ENCODE measurements at places on chromosomes 3 and 15.

DNA sequence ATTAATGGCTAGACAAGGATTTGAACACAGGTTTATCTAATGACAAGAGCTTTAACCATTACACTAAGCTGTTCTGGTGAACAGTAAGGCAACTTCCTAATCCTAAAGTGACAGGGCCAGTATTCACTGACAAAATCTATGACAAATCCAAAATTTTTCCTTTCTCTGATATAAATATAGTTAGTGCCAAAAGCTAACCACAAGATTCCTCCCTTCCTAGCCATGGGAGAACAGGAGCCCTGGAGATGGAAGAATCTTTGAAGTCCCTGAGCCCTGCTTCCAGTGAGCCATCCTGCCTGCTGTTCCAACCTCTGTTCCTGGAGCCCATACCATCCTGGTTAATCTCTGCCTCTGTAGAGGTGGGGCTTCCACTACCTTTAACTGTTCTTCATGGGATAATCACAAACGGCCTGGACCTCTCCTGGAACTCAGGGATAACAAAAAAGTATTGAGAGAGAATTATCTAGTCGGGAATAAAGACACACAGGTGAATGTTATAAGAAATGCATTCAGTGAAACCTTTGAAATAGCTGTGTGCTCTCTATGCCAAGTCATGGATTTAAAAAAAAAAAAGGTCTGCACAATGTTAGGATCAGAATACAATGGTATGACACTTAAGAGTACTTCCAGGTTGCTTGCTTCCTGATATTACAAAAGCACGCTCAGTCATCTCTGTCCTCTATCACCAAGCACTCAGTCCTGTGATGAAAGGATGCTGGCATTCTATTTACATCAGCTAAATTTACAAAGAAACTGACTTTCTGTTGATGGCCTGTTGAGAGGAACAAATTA, 235.8 kb downstream of the SUCLG2 start:
- no peak for DNase-seq

- DNase-seq: no peak
Observed at GRCh38 chr3:183962807-183963206, 54.9 kb downstream of the ABCC5 start.

- no peak for DNase-seq
Observed at GRCh38 chr15:89197503-89197971, 23.8 kb downstream of the RLBP1 start.

DNA sequence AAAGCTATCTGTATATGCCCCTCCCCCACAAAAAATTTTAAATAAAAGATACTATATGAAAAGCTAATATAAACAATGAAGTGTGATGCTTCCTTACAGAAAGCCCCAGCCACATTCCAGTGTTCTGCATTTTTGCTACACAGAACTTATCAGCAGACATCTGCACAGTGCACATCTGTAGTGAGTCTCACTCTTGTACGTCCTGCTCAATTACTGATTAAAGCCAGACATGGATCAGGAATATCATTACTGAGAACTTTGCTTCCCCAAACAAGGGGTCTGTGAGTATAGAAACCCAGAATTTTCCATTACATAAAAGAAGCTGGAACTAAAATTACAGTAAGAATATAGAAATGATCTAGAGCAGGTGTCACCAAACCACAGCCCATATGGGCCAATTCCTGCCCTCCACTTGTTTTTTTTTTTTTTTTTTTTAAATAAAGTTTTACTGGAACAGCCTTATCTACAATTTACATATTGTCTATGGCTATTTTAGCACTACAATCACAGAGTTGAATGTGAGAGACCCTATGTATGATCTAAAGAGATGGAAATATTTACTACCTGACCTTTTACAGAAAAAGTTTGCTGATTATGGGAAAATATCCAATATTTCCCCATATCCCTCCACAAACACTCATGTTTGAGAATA, 45.7 kb downstream of the UBP1 start:
- no peak for DNase-seq

- no peak for DNase-seq
Observed at GRCh38 chr3:172065527-172065926, 26.1 kb downstream of the FNDC3B start.

DNA sequence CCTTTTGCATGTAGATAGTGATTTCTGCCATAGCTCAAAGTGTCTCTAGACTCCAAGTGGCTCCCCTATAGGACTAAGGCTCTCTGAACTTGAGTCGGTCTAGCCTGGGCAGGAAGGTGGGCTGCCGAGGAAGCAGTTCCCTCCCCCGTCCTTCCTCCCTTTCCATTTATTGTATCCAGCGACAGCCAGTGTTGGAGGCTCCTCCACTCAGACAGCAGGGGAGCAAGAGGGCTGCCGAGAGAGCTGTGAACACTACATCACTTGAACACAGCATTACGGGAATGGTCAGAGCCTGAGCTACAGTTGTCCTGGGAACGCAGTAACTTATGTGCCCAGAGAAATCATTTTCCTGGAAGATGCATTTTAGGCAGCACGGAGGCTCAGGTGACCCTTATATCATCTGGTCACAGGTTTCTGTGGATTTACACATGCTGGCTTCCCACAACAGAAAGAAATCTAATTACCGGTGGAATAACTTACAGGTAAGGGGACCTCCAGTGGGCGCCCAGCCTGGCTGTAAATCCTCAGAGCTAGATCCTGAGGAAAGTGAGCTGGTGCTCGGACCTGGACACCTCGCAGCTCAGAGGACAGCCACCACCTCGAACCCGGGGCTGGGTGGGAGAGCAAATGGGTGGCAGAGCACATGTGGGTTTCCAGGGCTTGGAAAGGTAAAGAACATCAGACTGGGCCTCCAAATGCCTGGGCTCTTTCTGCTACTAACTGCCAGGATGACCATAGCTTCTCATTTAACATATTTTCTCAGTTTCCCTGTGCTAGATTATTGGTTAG, 197.1 kb downstream of the UACA start:
- no peak for DNase-seq

- no peak for DNase-seq
Observed at GRCh38 chr3:149395107-149396089, 17.9 kb upstream of the TM4SF1 start.

- no peak for DNase-seq
Observed at GRCh38 chr15:66953523-66954229, 111.7 kb upstream of the SMAD3 start.

- no peak for DNase-seq
Observed at GRCh38 chr15:44340410-44340809, 51.9 kb downstream of the GOLM2 start.

DNA sequence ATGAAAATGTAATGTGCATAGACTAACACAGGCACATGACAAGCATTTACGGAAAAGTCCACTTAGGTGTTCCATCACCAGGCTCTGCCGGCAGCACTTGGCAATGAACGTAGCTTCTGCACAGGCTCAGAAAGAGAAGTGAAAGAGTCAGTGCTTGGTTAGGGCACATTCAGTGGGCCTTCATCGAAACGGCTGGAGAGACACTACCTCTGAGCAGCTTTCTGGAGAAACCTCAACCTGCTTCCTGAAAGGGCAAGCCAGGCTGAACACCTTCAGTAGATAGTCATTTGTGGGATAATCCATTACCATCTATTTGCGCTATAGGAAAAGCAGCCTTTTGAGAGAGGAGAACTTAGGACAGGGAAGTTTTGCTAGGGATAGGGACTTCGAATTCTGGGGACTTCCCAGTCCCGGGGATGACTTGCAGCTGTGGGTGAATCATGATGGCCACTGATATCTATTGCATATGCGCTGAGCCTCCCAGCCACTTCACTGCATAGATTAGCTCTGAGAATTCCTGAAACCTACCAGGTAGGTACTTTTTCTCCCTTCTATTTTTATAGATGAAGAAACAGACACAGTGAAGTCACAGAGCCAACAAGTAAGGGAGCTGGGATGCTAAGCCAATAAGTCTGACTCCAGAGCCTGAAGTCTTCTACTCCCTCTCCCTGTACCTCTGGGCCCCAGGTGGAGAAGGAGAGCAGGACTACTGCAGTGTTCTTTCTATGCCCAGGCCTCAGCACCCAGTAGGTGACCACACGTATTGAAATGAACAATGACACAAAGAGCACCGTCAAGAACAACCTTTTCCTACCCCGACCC, 4.2 kb upstream of the SH2D7 start:
- no peak for DNase-seq

GRCh38 chr3:13717222-13717895, 162.5 kb downstream of the WNT7A start:
- DNase-seq: no peak

- DNase-seq: no peak
Observed at GRCh38 chr3:11034309-11034985, 41.9 kb downstream of the SLC6A1 start.

- no peak for DNase-seq
Observed at GRCh38 chr3:70245746-70246525, 66.5 kb downstream of the MDFIC2 start.

DNA sequence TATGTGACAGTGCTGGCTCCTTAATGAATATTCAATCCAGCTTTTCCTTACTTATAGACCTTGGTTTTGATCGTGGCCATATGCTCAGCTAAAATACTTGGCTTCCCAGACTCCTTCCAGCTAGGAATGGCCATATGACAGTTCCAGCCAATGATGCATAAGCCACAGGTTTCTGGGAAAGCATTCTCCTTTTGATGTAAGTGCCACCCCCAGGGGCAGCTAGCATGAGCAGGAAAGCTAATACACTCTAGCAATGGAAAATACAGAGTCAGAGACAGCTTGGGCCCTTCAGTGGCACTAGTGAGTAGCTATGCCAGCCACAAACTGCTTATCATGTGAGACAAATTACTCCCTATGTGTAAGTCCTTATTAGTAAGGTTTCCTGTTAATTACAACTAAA, 26.7 kb downstream of the TBC1D2B start:
- DNase-seq: no peak

- DNase-seq: no peak
Observed at GRCh38 chr3:22960105-22960984, 242.8 kb upstream of the UBE2E2 start.

GRCh38 chr15:25849157-25849921, 13.8 kb downstream of the ATP10A start:
- DNase-seq: no peak

DNA sequence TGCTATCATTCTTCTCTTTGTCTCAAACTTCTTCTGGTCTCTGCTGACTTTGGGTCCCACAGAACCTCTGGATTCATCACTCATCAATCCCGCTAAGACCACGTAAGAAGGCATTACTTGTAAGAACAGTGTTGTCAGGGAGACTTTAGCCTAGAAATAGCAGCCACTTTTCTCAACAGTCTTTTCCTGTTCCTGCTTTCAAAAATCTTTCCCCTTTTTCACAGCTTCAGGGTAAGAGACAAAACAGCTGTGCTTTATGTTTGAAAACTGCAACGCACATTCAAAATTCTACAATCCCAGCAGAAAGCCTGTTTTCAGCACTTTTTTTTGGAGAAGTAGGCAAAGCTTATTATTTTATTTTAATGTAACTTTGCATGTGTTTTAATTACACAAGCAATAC, 42.0 kb upstream of the FAM98B start:
- no peak for DNase-seq

- DNase-seq: no peak
Observed at GRCh38 chr3:193852901-193853300, 259.9 kb downstream of the OPA1 start.

GRCh38 chr3:193499136-193499770, 55.4 kb downstream of the ATP13A4 start:
- DNase-seq: no peak

- DNase-seq: no peak
Observed at GRCh38 chr3:14772533-14773138, 46.1 kb upstream of the FGD5 start.

DNA sequence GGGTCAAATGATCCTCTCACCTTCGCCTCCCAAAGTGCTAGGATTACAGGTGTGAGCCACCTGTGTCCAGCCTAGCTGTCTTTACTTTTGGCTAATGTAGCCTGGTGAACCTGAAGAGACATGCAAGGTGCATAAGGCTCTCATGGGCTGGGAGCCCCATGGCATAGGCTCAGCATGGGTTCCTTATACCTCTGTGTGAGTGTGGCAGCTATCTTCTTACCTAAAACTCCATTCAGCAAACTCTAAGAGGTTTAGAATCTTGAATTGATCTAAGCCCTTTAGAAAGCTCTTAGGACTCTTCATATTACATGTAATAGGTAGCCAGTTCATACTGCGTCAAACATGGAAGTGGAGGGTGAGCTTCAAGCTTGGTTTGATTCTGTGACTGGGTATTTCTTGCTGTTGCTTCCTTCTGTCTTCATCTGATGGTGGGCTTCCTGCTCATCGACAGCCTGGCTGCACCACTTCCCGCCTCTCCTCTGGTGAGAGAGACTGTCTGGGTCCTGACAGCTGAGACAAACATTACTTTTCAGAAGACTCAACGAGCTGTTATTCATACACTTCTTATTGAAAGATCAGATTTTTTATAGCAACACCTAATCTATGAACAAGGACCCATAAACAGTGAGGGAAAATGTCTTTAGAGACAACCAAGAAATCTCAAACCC, 19.2 kb upstream of the TKT start:
- DNase-seq: no peak

GRCh38 chr3:32706348-32707025, 21.5 kb downstream of the CNOT10 start:
- no peak for DNase-seq

GRCh38 chr3:182568261-182568660, 225.0 kb upstream of the ATP11B start:
- no peak for DNase-seq

GRCh38 chr15:95132774-95133173, 901.4 kb downstream of the MCTP2 start:
- DNase-seq: no peak

- DNase-seq: no peak
Observed at GRCh38 chr3:58604031-58604430, 26.8 kb upstream of the FAM107A start.

- DNase-seq: no peak
Observed at GRCh38 chr3:146577662-146578061, 27.5 kb downstream of the PLSCR5 start.

GRCh38 chr3:4985330-4986174, 6.3 kb downstream of the BHLHE40 start:
- no peak for DNase-seq

- no peak for DNase-seq
Observed at GRCh38 chr3:56858331-56858730, 56.6 kb upstream of the ARHGEF3 start.

DNA sequence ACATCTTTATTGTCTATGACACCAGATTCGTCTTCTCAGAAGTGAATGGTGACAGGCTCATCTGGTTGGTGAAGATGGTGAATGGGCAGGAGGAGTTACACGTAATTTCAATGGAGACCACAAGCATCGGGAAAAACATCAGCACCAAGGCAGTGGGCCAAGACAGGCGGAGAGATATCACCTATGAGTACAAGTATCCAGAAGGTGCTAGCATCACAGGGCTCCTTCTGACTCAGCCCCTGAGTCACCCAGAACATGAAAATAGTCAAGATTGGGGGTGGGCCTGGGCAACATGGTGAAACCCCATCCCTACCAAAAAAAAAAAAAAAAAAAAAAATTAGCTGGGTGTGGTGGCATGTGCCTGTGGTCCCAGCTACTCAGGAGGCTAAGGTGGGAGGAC, 32.6 kb downstream of the TGM4 start:
- no peak for DNase-seq

- no peak for DNase-seq
Observed at GRCh38 chr3:155744010-155744625, 753 bp downstream of the PLCH1 start.
